NCI-H774 (cell line): ENCODE measurements at places on chromosomes 7 and 10.
A peak's percentile ranks its signal among the peaks of the same experiment; 100 is the strongest.

GRCh38 chr10:35563261-35563891 lies 41.8 kb upstream of the GJD4 start:
- peak; percentile 38 for DNase-seq

DNA sequence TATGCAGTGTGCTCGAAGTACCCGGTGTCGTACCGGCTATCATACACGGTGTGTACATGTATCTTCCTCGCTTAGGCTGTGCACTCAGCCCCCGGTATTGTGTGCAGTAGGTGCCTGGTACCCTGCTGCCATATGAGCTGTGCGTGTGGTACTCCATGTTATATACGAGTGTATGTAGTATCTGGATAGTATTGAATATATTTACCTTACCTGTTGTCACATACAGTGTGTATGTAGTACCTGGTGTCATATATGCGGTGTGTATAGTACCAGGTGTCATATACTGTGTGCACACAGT lies 1.2 kb downstream of the ZMYND11 start:
- DNase-seq, result no peak

- no peak for DNase-seq
These were observed 4.6 kb upstream of the CNPY1 start for GRCh38 chr7:155550916-155551315.

GRCh38 chr7:113092762-113093161 lies 6.1 kb upstream of the GPR85 start:
- DNase-seq, result no peak

- no peak for DNase-seq
These were observed 15.7 kb upstream of the CDK1 start for GRCh38 chr10:60762554-60762953.

- no peak for DNase-seq
These were observed 4.3 kb downstream of the DAGLB start for GRCh38 chr7:6443372-6443941.

DNA sequence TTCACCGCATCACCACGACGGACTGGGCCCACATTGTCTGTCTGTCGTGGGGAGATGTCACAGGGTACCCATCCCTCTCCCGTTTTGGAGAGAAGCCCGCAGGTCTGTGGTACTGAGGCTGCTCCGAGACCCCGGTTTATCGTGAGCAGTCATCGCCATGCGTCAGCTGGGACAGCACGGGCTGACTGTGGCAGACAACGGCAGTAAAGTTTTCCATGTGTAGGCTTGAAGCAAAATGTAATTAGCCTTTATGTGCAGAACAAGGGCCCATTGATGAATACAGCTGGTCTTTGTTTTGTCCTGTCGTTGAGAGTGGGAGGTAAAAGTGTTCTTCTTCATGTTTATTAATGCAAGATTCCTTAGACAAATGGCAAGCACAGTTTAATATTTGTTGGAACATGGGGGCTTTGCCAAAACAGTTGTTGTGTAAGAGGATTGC lies 167.4 kb upstream of the SH2B2 start:
- no peak for DNase-seq

DNA sequence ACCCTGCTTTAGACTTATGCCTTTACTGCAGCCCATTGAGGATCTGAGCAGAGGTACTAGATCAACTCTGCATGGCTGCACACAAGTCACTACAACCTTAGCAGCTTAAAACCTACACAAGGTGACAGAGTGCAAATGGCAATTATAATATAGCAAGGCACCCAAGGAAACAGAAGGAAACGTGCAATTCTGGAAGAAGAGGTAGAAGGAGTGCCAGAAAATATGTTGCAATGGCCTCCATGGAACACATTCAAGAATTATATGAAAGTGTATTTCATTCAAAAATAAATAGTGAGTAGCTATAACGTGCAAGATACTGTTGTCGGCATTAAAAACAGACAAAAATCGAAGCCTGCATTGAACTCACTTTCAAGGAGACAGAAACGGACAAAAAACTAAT lies 2.9 kb upstream of the AKR1C8 start:
- DNase-seq, result no peak

- peak; percentile 39 for DNase-seq
These were observed 1.1 kb downstream of the FKBP9 start for GRCh38 chr7:32958046-32959025.

DNA sequence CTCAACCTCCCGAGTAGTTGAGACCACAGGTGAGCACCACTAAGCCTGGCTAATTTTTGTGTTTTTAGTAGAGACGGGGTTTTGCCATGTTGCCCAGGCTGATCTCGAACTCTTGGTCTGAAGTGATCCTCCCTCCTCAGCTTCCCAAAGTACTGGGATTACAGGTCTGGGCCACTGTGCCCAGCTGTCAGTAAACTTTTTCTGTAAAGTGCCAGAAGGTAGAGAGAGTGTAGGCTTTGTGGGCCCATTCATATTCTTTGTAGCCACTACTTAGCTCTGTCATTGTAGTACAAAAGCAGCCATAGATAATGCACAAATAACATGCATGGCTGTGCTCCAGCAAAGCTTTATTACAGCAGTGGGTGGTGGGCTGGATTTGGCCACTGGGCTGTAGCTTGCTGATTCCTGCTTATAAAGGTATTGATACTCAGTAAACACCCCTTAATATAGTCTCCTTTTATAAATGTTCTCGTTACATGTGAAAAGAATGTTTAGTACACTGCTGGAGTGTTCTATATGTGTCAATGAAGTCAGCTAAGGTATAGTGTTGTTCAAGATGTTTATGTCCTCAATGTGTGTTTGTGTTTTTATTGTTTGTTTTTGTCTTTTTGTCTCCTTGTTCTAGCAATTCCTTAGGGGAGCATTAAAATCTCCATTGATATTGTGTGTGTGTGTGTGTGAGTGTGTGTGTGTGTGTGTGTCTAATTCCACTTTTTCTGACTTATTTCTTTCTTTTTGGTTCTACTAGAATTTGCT lies 644.7 kb upstream of the DPP6 start:
- DNase-seq, result no peak

DNA sequence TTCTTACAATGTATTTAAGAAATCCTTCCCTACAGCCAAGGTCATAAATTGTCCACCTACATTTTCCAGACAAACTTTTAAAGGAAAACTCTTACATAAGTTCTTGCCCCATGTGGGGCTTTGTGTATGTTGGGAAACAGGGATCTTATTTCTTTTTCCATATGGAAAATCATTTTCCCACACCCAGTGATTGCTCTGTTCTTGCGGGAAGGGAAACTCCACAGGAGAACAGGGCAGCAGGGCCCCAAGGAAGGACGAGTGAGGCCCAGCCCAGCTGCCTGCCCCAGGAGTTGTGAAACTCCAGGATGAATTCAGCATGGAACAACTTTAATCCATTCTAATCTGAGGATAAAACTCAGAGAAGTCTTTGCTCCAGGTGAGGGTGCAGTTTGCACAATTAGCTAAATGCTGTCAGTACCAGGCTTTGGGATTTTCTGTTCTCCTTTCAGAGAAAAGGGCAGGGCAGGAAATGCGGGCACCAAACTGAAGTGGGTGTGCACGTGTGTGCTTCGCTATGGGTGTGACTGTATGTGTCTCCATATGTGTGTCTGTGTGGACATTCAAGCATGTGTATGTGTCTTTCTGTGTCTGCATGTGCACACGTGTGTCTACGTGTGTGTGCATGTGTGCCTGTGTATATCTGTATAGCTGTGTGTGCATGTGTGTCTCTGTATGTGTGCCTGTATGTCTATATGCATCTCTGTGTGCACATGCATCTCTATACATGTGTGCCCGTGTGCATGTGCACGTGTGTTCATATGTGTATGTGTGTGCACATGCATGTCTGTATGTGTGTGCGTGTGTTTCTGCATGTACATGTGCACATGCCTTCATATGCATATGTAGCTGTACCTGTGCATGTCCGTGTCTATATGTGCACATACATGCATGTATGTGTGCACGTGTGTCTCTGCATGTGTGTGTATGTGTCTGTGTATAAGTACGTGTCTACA lies 102.0 kb upstream of the FAM20C start:
- no peak for DNase-seq

DNA sequence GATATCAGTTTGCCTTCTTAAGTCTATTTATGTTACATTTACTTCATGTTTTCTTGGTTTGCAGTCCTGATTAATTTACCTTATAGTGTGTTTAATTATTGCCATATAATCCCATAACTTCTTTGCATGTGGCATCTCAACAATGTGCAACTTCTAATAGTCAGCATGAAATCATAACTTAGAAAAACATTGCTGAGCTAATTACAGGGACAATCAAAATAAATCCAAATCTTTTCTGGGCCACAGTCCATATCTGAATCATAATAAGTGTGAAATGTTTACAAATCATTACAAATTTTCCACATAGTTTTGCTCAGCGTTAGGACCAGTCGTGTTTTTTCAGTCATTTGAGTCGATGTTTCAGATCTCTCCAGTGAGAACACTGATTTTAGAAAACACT lies 29.1 kb upstream of the CABCOCO1 start:
- DNase-seq, result no peak

DNA sequence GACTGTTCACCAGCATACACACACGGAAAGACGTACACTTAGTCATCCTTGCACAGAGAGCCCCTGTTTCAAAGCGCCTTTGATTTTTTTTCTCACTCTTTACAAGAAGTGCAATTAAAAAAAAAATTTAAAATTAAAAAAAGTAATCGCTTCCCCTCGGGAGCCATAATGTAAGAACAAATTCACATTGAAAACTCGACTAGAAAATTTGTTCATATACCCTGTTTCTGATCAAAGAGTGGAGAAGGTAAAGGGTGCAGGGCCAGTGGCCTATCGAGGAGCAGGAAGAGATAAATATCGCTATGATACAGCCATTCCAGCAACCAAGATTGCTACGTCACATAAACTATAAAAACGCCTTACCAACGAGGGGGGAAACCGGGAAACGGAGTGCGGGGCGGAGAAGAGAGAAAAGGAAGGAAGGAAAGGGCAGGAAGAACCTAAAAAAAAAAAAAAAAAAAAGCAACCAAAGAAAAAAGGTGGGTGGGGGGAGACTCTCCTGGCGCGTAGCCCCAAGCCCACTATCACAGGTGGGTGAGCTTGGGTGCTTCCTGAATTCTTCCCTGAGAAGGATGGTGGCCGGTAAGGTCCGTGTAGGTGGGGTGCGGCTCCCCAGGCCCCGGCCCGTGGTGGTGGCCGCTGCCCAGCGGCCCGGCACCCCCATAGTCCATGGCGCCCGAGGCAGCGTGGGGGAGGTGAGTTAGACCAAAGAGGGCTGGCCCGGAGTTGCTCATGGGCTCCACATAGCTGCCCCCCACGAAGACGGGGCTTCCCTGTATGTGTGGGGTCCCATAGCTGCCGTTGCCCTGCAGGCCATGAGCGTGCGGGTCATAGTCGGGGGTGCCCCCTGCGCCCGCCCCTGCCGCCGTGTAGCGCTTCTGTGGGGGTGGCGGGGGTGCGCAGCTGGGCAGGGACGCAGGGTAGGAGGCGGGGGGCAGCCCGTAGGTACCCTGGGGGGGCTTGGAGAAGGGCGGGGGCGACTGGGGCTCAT lies 5.2 kb upstream of the HOXA2 start:
- DNase-seq, result no peak

- peak; percentile 31 for DNase-seq
These were observed 122.9 kb upstream of the KCTD7 start for GRCh38 chr7:66505531-66506451.

DNA sequence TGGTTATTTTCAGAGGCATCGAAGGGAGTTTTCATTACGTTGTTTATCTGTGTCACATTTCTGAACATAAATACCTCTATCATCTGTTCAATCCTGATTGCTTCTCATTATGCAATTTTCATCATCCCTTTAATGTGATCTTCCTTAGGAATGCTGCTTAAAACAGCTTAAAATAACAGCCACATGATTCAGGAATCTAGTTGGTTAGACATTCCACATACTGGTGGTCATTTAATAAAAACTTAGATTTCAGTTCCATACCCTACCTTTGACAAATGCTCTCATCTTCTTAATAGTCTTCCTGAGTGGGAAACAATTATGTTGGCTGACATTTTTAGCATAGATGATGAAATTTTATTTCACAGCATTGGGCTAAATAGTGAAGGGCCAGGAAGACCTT lies 191.3 kb upstream of the CDCA7L start:
- no peak for DNase-seq

DNA sequence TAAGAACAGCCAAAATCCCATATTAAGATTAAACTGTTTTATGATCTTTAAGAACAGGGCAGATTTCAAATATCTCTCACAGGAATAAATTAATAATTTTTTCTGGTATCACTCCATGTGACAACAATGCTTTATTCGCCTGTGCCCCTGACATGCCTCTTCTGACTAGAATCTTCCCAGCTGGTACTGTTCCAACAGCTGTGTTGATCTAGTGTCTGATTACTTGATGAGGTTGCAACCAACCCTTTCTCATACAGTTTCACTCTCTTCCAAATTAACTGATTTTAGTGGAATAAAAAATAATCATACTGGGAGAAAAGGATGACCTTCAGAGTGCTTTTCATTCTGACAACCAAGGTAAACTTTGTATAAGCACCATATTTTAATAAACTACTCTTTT lies 151.9 kb downstream of the CHRM2 start:
- peak; percentile 9 for DNase-seq

GRCh38 chr7:158068853-158069252 lies 518.8 kb downstream of the PTPRN2 start:
- no peak for DNase-seq

DNA sequence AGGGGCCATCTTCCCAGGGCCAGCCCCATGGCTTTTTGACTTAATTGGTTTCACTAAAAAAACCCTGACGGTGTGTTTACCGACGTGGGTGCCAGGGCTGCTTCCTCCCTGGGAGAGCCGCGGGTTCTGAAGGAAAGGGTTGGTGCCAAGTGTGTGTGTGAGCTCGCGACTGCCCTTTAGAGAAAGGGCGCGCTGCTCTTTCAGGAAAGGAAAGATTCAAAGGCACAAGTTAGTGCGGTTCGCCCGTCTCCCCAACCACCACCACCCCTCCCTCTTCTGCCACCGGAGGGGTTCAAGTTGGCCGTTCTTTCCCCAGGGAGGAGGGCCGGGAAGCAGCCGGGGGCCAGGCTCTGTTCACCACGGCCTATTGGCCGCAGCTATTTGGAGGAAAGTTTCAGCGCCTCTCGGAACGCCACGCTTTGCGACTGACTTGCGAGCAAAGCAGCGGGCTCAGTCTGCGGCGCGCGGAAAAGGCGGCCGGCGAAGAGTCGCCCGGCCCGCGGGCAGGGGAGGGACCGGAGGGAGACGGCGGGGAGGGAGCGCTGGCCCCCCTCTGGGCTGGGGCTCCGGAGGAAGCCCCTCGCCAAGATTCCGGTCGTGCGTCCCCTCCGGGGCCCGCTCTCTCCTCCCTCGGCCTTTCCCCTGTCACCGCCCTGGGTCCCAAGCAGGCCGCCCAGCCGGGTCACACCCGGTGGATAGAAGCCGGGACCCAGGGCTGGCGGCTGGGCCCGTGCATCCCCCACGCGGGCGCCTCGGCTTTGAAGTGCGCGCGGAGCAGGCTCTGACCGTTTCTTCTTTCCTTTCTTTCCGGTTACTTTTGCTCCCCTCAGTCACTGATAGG lies 165.9 kb upstream of the PPP1R3A start:
- DNase-seq, result peak; percentile 68

DNA sequence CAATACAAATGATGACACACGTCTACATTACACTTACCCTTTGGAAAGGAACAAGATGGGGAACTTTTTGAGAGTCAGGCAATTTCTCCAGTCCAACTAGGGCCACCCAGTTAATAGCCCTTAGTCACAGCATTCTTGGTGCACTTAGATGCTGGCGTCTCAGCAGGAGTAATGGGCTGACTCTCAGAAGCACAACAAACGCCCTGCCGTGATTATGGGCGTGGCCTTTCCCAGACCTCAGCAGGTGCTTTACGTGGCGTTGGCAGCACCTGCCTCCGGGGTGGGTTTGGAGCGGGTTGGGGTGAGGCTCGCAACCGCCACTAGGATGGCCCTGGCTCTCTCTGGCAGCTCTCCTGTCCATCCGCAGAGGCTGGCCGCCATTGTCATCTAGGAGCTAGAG lies 147.6 kb upstream of the SHH start:
- DNase-seq, result peak; percentile 31
